ENCODE measurements at places on chromosomes 1 and 21. TPM values are rescaled to one million over a fixed set of nuclear protein-coding genes. Genes with fewer than 3 reads are reported as not detected.

GLIS1 gene
- not detected for total RNA-seq

NECTIN4 gene
- total RNA-seq, result 0.82 TPM

DNA sequence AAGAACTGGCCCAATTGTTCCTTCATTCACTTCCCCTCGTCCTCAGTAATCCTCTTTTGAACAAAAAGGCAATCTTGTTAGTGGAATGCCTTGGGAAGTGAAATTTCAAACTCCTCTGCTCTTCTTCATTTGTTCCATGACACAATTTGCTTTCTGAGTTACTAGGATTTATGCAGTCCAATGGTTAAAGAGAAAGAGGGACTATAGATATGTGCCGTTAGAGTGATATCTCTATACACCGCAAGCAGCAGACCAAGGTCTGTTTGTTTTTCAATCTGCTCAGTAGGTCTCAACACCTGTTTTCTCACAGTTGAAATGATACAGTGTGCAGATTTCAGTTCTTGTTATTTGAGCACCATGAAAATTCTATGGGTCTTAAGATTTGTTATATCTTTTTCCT is 244.0 kb downstream of the DNM3 start:
- no peak for DNase-seq

GRCh38 chr1:177480741-177481305 is 310.1 kb downstream of the BRINP2 start:
- no peak for DNase-seq

DNA sequence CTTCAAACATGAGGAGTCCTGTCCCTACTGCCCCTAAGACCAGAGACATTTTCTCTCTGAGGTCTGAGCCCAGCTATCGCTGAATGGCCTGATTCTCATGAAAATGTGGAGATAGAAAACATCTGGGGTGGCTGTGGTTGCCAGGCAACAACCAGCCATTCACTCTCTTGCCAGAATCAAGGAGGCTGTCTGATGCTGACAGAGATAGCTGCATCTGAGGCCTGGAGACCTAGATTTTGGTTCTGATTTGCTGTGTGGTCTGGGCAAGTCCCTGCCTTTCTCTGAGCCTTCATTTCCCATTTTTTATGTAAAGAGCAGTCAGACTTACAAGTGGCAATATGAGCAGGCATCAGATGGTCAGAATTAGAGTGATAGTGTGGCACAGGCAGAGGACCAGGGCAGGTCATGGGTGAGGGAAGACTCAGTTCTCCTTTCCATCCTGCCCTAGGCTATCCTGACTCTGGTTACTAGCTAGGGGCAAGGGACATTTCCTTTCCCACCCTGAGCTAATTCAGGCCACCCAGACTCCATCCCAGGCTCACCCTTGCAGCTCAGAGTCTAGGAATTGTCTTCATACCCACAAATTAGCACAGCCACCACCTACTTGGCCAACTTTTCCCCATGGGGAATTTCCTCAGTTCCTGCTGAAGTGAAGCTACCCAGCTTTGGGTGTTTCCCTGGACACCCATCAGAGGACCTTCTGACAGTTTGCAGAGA is 20.0 kb upstream of the RNF19B start:
- no peak for DNase-seq

GRCh38 chr21:36429947-36430546 is 44.9 kb downstream of the CHAF1B start:
- peak; percentile 43 for DNase-seq

GRCh38 chr21:37932936-37933335 is 16.7 kb upstream of the KCNJ6 start:
- no peak for DNase-seq

All from transverse colon (tissue), 4 donors.